Dorsolateral prefrontal cortex (tissue), 122 donors: ENCODE measurements at places on chromosomes 4 and X.

- no peak for DNase-seq
Observed at GRCh38 chrX:13153796-13154195, 109.4 kb upstream of the FAM9C start.

DNA sequence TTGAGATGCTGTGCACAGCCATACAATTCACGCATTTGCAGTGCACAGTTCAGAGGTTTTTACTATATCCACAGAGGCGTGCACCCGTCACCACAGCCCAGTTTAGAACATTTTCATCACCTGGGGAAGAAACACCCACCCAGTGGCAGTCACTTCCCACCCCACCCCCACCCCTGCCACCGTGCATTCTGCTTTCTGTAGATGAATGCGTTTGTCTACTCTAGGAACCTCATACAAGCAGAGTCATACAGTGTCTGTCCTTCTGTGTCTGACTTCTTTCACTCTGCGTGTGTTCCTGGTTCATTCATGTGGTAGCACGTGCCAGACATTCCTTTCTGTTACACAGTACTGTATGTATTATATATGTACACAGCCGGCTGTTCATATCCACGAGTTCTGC is 122.8 kb downstream of the TBL1X start:
- DNase-seq: no peak

GRCh38 chr4:139776235-139776634 is 110.6 kb downstream of the MGST2 start:
- no peak for DNase-seq

GRCh38 chr4:3706111-3706511 is 60.1 kb upstream of the ADRA2C start:
- no peak for DNase-seq

- DNase-seq: no peak
Observed at GRCh38 chrX:54024350-54024749, 19.9 kb downstream of the PHF8 start.
